Uterus (tissue), 4 donors: ENCODE measurements at places on chromosomes 7 and 10. TPM values are rescaled to one million over a fixed set of nuclear protein-coding genes. Genes with fewer than 3 reads are reported as not detected.

MBL2 gene
- not detected for total RNA-seq

ENTPD1 gene
- 54.1 TPM for total RNA-seq

RELN gene
- total RNA-seq, result 47.4 TPM

DNA sequence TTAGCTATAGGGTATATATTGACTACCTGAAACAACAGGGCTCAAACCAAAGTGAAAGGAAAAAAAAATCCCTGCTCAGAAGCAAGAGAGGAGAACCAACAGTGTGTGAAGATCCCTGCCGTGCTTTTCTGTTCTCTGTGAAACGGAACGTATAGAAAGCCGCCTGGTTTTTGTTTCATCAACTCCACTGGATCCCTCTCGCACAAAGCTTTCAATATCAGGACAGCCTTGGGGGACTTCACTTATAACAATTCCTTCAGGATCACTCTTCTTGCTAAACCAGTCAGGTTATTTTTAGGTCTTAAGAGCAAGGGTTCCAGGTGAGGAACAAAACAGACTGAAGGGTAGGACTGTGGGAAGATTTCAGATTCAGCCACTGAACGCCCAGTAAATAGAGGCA, 151.1 kb upstream of the CACNA2D1 start:
- DNase-seq, result no peak

- no peak for DNase-seq
Observed at GRCh38 chr7:3912291-3912690, 611.2 kb downstream of the SDK1 start.

GRCh38 chr7:111364413-111364812, 197.9 kb downstream of the IMMP2L start:
- DNase-seq, result no peak

DNA sequence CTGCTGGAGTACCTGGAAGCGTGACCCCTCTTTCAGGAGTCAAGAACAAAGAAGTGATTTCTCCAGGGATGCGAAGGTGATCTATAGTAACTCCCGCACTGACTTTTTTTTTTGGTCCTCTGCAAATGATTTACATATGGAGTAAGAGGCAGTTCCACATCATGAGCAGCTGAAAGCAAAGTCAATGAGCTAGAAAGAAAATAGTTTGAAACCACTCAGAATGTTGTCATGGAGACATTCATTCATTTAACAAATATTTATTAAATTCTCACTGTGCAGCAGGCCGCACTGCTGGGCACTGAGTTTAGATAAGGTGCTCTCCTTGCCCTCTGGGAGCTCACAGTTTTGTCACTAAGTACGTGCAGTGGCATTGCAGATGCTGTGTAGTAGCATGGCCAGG, 206.7 kb downstream of the CAMK1D start:
- no peak for DNase-seq

DNA sequence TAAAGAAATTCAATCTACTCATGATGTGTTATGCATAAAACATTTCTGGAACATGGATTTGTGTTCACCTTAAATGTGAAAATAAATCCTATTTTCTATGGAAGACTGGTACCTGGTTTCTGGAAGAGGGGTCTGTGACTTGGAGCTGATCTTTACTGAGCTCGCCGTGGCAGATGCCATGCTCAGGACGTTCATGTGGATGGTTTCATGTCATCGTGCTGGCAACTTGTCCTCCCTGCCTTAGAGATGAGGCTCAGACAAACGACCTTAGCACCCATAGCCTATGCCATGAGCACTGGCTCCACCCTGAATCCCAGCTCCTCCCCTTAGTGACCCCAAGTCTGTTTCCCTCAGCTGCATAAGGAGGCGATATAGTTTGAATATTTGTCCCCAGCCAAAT, 7.3 kb downstream of the PPIF start:
- no peak for DNase-seq

DNA sequence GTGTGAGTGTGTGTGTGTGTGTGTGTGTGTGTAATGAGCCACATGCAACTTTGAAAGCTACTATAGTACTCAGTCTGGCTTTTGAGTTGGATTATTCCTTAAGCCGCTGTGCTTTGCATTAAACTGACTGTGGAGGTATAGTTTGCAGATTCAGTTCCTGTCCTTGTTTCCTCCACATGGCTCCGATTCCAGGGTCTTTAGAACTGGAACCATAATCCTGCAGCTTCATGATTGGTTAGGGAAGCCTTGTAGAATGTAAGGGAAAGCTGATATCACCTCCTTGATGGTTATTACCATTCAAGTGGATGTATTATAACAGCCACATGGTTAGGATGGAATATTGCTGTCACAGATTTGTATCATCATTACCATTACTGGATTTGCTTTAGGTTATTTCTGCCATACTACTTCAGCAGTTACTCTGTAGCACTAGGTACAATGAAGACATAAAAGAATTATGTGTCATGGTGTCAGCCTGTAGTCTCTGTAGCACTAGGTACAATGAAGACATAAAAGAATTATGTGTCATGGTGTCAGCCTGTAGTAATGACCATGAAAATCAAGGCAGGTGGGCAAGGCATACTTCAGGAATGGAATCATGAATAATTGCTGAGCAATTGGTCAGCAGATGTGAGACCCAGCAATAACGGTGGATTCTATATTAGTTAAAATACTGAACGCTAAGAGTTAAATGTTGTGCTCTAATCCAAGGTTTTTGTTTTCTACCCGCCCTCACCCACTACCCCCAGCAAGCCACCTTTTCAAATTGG, 275.1 kb upstream of the FZD1 start:
- no peak for DNase-seq

- no peak for DNase-seq
Observed at GRCh38 chr10:110762109-110762848, 109.4 kb upstream of the PDCD4 start.

DNA sequence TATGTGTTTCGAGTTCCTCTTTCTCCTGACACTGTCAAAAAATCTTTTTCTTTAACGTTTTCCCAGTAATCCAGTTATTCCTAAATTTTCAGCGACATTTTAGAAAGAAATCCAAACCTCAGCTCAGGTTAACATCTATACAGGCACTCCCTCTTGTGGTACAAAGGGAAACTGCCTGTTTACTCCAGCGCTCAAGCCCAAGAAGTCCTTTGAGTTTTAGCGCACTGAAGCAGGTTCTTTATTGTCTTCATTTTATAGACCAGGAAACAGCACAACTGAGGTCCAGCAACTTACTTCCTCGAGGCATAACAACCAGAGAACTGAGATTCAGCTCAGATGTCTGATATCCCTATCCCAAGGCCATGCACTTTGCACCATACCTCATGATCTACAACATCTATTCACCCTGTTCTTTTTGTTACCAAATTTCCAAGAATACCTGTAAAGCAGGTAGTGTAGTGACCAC, 287.2 kb upstream of the MKLN1 start:
- peak; percentile 66 for DNase-seq
